ENCODE measurements at places on chromosomes 16 and 17.

GRCh38 chr17:48520631-48521079 is 10.2 kb downstream of the HOXB1 start:
- DNase-seq: no peak

DNA sequence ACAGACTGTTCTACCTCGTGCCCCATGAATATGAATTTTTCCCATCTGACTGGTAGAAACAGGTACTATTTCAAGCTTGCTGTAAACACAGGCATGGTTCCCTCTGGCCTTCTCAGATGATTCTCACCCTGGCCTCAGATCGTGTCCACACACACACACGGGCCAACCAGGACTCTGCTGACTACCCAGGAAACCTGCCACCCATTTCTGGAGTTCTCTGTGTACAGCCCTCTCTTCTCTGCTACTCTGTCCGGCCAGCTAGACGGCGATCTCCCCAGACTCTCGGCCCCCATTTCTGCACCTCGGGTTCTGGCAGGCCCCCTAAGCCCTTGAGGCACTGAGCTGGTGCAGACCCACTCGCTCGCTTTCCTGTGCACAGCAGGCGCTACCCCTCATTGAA is 31.2 kb downstream of the RPA1 start:
- no peak for DNase-seq

DNA sequence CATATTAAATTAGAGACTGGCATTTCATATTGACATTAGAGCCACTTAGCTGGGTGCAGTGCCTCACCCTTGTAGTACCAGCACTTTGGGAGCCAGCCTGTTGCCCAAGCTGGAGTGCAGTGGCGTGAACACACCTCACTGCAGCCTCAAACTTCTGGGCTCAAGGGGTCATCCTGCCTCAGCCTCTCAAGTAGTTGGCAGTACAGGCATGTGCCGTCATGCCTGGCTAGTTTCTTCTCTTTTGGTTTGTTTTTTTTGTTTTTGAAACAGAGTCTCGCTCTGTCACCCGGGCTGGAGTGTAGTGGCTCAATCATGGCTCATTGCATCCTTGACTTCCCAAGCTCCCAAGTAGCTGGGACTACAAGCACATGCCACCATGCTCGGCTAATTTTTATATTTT is 8.7 kb downstream of the PPM1E start:
- DNase-seq: no peak

DNA sequence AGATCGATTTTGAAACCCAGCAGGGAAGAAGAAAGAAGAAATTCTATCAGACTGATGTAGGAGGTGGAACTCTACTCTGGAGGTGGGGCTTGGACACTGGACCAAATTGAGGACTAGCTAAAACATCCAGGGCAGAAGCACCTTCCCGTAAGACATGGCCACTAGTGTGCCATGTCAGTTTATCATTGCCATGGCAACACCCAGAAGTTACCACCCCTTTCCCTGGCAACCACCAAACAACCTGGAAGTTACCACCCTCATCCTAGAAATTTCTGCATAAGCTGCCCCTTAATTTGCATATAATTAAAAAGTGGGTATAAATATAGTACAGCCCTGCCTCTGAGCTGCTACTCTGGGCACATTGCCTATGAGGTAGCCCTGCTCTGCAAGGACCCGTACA is 66.7 kb downstream of the NACA2 start:
- DNase-seq: no peak

- no peak for DNase-seq
Observed at GRCh38 chr17:55664287-55664686, 58.4 kb downstream of the TMEM100 start.

- no peak for DNase-seq
Observed at GRCh38 chr16:78383118-78383517, 283.7 kb downstream of the WWOX start.

DNA sequence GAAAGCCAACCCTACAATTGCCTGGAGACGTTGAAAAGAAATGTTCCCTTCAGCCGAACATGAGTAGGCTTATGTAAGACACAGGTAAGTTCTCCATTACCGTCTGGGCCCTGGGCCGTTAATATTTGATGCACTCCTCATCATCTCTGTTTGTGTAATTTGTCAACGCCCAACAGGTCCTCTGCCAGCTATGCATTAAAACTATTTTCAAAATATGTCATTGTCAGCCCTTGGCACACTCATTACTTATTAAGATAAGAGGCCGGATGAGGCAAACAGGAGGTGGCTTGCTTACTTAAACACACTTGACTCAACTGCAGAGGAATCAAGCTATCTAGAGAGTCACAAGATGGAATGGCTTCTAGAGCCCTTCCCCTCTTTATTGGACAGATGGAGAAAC is 544.9 kb downstream of the TOX3 start:
- no peak for DNase-seq

GRCh38 chr17:69733171-69734012 is 318.9 kb downstream of the MAP2K6 start:
- no peak for DNase-seq

DNA sequence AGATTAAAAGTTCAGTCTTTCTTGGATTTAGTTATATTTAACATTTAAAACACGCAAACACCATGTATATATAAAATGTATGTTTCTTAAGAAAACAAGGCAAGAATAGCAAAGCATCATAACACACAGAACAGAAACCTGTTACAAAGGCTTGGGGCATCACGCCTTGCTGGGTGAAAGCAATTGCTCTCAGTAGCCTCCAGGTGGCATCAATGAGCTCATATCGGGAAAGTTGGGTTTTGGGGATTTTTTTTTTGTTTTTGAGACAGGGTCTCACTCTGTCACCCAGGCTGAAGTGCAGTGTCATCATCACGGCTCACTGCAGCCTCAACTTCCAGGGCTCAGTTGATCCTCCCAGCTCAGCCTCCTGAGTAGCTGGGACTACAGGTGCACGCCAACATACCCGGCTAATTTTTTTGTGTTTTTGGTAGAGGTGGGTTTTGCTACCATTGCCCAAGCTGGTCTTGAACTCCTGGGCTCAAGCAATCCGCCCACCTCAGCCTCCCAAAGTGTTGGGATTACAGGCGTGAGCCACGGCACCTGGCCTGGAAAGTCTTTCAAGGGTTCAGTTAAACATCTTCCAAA is 56.9 kb downstream of the CYB5D2 start:
- DNase-seq: no peak

GRCh38 chr17:19413761-19414160 is 2.7 kb downstream of the RNF112 start:
- DNase-seq: no peak

- DNase-seq: no peak
Observed at GRCh38 chr17:77869041-77869599, 89.4 kb upstream of the TNRC6C start.

- no peak for DNase-seq
Observed at GRCh38 chr16:55913716-55914115, 38.5 kb upstream of the CES5A start.

- DNase-seq: no peak
Observed at GRCh38 chr17:66775271-66775670, 59.6 kb upstream of the CACNG5 start.

- no peak for DNase-seq
Observed at GRCh38 chr16:70750893-70751467, 50.0 kb downstream of the VAC14 start.

DNA sequence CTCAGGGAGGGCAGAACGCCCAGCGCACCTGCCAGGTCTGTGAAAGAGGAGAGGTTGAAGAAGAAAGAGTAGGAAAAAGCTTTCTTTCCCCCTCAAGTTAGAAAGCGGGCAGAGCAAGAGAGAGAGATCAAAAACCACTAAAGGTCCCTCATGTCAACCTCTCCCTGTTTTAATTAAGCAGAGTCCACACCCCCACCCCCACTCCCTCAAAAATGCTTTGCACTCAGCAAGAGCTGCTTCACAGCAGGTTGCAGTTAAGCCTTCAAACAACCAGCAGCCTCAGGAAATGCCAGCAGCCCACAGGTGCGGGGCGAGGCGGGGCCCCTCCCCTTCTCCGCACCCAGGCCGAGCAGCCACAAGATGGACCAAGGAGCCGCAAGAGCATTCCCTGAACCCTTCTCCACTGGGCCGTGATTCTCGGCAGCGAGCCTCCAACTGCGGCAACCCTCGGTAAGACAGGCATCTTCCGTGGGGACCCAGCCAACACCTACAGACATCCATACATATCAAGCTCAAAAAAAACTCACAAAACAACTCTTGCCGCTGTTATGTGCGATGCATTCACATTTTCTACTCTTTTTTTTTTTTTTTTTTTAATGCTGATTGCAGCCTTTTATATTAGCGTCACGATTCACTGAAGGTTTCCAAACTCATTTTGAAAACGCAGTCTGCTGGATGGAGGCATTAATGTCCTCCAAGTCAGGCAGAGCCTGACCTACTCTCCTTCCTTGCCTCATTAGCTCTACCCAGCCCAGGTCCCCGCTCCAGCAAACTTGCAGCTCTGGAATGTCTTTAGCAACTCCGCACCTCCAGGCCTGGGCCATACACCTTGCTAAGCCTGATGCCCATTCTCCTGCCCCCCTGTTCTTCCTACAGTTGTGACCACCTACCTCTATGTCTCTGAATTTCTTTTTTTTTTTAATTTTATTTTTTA is 66.1 kb downstream of the AXIN2 start:
- DNase-seq: no peak

DNA sequence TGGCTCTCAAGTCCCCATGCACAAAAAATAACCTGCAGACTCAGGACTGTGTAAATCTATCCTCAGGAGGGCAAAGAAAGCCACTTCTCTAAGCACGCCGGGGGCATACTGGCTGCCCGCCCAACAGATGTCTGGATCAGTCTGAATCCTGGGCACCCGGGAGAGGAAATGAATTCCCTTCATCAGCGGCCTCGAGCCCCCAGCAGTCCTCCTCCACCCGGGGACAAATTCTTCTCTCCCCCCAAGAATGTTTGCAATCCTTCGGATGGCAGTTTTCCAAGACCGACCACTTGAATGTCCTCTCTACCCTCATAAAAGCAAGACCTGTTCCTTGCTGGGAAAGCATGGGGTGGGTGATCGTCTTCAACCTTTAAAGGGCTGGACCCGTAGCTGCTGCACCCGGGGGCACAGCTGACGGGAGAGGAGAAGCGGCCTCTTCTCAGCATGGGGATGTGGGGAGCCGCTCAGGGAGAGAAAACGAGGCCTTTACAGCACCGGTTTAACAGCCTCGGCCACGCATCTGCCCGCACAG is 9.4 kb upstream of the MAP2K3 start:
- DNase-seq: no peak
